ENCODE measurements at places on chromosomes 5 and 9.

DNA sequence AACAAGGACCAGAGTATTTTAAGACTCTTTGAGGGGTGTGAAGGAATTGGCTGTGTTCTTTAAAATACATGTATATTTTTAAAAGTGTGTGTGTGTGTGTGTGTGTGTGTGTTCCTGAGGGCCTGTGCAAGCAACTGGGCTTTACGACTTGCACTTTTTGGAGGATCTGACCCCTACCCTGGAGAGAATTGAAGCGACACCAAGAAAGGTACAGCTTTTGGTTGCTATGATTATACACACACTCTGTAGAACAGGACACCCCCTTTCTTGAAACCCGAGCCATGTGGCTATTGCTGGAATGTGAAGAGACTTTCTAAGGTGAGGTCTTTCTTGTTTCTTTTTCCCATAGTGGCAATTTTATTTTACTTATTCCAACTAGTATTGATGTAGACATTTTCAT is 988 bp downstream of the SHISAL2B start:
- DNase-seq: no peak

DNA sequence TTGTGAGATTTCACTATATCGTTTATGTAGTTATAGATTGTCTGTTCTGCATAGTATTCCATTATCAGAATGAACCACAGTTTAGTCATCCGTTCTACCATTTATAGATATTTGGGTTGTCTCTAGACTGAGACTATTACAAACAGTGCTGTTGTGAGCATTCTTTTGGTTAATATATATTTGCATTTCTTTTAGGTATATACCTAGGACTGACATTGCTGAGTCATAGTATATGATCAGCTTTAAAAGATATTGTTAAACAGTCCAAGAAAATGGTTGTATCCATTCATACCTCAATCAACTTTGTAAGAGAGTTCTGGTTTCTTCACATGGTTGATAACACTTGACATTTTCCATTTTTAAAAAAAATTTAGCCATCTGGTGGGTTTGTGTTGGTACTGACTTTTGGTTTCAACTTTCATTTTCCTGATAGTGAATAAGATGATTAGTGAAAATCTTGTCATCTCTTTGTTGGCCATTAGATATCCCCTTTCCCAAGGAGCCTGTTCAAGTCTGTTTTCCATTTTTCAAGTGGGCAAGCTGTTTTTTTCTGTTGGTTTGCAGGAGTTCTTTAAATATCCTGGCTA is 22.9 kb upstream of the ADAM19 start:
- DNase-seq: no peak

- DNase-seq: no peak
Observed at GRCh38 chr9:73743826-73744225, 592.2 kb downstream of the ANXA1 start.

- DNase-seq: no peak
Observed at GRCh38 chr5:139667730-139668063, 19.5 kb downstream of the CXXC5 start.

- no peak for DNase-seq
Observed at GRCh38 chr5:179596421-179596820, 27.1 kb downstream of the HNRNPH1 start.

GRCh38 chr5:32753765-32754164 is 42.6 kb downstream of the NPR3 start:
- DNase-seq: no peak

- no peak for DNase-seq
Observed at GRCh38 chr9:71441266-71441665, 319.8 kb upstream of the TRPM3 start.

- no peak for DNase-seq
Observed at GRCh38 chr9:105188746-105189145, 55.7 kb upstream of the SLC44A1 start.

DNA sequence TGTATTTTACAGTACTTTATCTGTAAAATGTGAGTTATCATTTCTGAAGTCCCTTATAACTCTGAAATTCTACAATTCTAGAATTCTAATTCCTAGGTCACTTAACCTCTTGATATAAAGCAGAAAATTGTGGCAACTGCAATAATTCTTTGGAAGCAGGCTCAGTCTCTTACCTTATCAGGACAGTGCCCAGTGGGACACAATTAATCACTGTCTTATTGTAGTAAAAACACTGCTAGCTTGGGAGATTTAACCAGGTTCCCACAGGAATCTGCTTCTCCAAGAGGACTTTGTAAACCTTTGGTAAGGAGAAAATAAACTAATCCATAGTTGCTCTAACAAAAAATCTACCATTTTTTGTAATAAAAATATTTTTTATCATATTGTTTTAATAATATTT is 18.3 kb upstream of the SPATA9 start:
- no peak for DNase-seq

DNA sequence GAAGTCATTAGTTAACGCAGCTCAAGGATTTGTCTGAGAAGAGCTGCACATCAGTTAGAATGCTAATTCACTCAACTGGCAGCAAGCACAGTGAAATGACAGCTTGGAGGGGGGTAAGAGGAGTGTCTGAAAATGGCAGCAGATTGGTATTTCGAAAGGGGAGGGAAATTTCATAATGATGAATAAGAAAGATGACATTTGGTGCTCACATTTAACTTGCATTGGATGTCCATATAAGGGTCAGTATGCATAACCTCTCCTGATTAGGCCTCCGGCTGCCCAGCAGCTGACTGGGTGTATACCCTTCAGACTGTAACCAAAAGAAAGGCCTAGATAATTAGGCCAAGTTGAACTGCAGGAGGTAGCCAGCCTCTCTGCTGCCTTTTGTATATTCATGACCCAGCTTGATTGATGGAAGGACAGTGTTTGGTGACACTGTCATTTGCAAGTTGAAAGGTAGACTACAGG is 131.0 kb downstream of the PBX3 start:
- no peak for DNase-seq

DNA sequence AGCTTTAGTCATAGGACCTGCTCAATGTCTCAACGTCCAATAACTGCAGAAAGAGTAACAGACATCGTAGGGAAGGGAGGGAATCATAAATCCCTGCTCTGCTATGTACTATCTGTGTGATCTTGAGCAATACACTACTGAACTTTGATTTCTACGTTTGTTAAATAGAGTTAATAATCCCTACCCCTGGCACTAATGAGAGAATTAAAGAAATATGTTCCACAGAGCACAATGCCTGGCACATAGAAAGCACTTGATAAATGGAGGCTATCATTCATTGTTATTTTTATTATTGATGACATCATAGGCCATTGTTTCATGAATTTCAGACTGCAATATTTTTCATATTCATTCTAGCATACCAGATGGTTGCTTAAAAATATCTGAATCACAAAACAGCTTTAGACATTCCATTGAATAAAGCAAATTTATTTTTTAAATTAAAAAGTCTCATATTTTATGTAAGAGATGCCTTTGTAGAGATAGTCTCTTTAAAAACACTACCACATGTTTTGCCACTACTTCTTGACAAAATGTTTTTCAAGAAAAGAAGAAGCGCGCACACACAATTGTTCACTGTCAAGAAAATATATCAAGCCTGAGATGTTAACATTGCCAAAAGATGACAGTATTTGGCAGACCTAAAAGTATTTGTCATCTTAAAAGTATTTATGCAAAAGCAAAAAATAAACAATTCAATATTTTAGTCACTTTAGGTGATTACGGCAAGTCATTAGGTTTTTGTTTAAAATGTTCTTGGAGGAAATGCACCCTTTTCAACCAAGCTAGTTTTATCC is 108.5 kb downstream of the EBF1 start:
- no peak for DNase-seq

GRCh38 chr9:30244877-30245276 is 2139.6 kb upstream of the ACO1 start:
- DNase-seq: no peak

DNA sequence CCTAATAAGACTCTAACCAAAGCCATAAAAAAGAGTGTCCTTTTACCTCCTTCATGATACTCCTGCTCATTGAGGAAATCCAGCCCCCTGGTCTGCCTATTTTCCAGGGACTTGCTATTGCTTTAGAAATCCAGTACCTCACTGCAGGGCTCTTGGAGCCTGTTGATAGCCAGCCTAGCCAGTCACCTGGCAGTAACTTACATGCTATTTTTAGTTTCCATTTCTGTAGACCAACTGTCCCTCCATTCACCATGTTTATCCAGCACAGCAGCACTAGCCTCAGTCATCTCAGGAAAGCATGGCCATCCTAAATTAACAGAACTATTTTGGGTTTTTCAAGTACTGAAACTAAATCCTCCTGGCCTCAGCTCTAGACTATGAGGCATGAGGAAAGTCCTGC is 91.5 kb upstream of the PHF24 start:
- DNase-seq: no peak

DNA sequence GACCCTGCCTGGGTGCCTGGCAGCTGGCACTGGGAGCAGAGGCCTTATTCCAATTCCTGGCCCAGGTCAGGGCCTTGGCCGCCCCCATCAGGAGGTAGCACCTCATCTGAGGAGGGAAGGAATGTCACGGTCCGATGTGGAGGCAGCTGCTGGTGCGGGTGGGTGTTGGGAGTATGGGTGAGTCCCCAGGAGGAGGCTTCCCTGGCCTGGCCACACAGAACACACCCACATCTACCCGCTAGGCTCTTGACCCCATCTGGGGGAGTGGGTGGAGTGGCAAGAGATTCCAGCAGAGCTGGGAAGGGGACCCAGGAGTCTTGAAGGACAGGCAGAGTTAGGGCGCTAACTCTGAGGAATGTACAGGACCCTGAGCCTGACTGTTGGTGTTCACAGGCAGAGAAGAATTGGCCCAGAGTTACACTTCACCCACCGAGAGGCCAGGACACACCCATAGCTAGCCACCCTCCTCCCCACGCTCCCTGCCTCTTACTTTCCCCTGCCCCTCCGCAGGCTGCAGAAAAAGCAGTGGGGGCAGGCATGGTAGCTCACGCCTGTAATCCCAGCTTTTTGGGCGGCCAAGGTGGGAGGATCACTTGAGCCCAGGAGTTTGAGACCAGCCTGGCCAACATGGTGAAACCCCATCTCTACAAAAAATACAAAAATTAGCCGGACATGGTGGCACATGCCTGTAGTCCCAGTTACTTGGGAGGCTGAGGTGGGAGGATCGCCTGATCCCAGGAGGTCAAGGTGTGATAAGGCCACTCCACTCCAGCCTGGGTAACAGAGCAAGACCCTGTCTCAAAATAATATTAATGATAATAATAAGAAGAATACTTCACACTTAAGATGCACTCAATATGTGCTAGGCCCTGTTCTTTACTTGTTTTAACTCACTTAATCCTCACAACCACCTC is 6.0 kb downstream of the OLFML2A start:
- no peak for DNase-seq

DNA sequence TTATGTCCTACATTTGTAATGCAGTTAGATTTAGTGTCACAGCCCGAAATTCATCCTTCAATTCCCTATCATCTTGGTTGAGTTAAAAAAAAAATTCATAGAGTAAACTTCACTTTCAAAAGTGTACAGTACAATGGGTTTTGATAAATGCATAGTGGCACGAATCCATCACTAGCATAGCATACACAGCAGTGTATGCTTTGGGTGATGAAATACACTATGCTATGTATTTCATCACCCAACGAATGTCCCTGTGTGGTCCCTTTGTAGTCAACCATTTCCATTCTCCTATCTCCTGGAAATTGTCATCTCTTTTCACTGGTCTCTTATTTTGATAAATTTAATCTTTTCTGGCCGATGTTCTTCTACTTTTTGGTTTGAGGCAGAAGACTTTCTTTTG is 129.4 kb upstream of the BASP1 start:
- DNase-seq: no peak

DNA sequence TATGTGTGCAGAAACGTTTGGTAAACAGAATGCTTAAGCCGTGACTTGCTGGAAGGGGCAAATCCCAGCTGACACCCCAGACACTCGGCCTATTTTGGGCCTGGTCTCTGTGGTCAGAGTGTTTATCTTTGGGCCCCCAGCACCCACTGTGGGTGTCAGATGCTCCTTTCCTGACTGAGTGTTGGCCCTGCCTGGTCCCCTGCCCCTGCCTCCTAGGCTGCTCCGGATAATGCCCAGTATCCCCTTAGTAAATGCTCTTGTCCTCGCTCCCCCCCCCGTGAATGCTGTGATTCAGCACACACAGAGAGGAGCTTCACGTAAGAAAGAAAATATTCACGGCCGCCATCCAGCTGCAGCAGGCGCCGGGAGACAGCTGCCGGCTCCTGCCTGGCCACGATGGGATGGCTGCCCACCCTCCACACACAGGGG is 11.3 kb upstream of the ANGPTL2 start:
- no peak for DNase-seq

DNA sequence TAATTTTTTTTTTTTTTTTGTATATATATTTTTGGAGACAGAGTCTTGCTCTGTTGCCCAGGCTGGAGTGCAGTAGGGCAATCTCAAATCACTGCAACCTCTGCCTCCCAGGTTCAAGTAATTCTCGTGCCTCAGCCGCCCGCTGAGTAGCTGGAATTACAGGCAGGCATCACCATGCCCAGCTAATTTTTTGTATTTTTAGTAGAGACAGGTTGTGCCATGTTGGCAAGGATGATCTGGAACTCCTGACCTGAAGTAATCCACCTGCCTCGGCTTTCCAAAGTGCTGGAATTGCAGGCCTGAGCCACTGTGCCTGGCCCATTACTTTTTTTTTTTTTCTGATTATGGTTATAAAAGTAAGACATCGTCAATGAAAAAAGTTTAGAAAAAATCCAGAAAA is 84.0 kb upstream of the LMNB1 start:
- no peak for DNase-seq

- no peak for DNase-seq
Observed at GRCh38 chr9:129382281-129383018, 204.4 kb upstream of the IER5L start.

DNA sequence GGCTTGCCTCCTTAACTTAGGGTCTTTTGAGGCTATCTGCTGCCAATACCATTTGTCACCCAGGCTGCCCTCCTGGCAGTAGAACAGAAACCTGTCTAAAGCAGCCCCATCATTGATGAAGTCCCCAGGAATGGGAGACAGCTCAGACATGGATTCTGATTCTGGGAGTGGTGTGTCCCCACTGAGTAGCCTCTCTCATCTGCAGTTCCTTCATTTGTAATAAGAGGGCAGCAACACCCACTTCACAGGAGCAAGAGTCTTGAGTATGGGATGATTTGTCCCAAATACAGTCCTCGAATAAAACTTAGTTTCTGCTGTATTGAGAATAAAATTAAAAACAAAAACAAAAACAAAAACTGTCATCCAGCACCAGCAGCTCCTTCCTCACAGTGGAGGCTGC is 167.6 kb downstream of the ASTN2 start:
- no peak for DNase-seq

DNA sequence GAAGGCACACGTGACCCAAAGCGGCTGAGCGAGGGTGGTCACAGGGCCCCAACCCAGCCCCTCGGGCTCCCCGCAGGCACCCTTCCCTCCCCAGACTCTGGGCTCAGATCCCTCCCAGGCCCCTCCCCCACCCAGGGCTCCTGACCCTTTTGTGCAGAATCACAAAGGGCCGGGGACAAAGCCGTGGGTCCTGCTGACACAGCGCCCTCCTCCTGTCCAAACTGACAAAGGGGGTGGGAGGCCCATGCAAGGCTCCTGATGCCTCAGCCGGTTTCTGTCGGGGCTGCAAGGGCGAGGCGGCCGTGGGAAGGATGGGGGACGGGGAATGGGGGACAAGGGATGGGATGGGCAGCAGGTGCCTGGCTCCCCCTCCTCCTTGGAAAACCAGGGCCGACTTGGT is 43.5 kb upstream of the UBAC1 start:
- no peak for DNase-seq

- no peak for DNase-seq
Observed at GRCh38 chr9:99577351-99577750, 244.3 kb upstream of the NR4A3 start.
